Activated CD8-positive, alpha-beta memory T cell treated with anti-CD3 and anti-CD28 coated beads, Interleukin-2, amount 50 U/mL, for 4 hours (primary cell): ENCODE measurements at places on chromosomes 7 and 10.

DNA sequence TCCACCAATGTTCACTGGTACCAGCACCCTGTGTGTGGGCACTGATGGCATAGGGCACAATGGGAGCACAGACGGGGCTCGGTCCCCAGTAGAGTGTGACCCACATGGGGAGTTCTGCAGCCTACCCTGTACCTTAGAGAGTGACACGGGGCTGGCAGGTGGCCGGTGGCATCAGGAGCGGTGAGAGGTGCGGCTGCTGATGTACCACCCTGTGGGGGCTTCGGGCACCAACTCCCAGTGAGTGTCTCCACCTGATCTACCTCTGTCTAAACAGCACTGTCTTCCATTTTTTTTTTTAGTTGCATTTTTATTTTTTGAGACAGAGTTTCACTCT is 4.1 kb downstream of the JAKMIP3 start:
- no peak for DNase-seq

DNA sequence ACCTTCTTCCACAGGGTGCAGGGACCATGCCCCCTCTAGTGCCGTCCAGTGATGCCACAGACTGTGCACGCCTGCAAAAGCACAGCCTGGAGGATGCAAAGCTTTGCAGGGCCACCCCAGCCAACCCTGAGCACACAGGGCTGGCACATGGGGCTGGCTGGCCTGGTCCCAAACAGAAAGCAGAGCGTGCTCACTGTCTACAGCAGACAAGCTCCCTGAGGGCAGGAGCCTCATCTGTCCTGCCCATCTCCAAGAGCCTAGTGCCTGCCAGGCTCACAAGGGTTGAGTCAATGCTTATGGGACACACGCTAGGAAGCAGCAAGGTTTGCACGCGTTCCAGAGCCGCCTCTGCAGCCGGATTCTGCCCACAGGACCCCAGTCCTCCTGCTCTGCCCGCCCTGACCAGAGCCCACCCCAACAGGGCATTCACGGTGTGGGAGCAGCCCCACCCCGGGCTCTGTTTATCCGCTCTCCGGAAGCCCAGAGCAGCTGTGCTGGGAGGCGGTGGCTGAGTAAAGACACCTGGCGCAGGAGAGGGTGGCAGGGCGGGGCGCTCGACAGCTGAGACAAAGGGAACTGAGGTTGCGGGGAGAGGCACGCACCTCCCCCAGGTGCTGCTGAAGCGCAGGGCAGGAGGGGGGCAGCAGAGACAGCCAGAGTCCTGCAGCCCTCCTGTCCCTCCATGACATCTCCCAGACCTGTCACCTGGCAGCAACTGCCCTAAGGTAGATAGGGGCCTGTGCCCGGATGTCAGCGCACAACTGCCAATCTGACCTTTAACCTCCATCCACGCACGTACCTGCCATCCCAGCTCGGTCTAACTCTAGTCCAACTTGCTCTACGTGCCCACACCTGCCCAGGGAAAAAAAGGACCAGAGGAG is 4.3 kb downstream of the KCNH2 start:
- DNase-seq = no peak

- no peak for DNase-seq
Measured at GRCh38 chr10:30820261-30820991, 190.9 kb upstream of the LYZL2 start.

- DNase-seq = no peak
Measured at GRCh38 chr7:30562909-30563308, 31.8 kb upstream of the GARS1 start.
